Right ventricle myocardium superior (tissue), 1 donor: ENCODE measurements at places on chromosomes 2 and 18. TPM values are rescaled to one million over a fixed set of nuclear protein-coding genes. Genes with fewer than 3 reads are reported as not detected.

The MYOM1 gene
- 608 TPM for total RNA-seq

The NCOA1 gene
- total RNA-seq = 32.2 TPM

The ADD2 gene
- 2.0 TPM for total RNA-seq

The RESP18 gene
- not detected for total RNA-seq

The CEP76 gene
- 2.4 TPM for total RNA-seq
